Cardiac septum (tissue), 1 donor: ENCODE measurements at places on chromosomes 7 and 10. TPM values are rescaled to one million over a fixed set of nuclear protein-coding genes. Genes with fewer than 3 reads are reported as not detected.

GRCh38 chr10:29658984-29659965 is 24.5 kb upstream of the SVIL start:
- no peak for DNase-seq

The ITPRID1 gene
- not detected for total RNA-seq

GRCh38 chr10:52908478-52908877 is 135.9 kb upstream of the MBL2 start:
- DNase-seq: no peak

- DNase-seq: no peak
Observed at GRCh38 chr7:135664046-135664589, 1.8 kb downstream of the STMP1 start.

- DNase-seq: no peak
Observed at GRCh38 chr7:83976302-83976701, 218.3 kb downstream of the SEMA3A start.

The PIP gene
- total RNA-seq: not detected

- DNase-seq: no peak
Observed at GRCh38 chr10:103467406-103467805, 8.7 kb upstream of the CALHM1 start.

GRCh38 chr7:95766657-95767056 is 5.7 kb upstream of the DYNC1I1 start:
- DNase-seq: no peak

The SP4 gene
- 6.1 TPM for total RNA-seq

DNA sequence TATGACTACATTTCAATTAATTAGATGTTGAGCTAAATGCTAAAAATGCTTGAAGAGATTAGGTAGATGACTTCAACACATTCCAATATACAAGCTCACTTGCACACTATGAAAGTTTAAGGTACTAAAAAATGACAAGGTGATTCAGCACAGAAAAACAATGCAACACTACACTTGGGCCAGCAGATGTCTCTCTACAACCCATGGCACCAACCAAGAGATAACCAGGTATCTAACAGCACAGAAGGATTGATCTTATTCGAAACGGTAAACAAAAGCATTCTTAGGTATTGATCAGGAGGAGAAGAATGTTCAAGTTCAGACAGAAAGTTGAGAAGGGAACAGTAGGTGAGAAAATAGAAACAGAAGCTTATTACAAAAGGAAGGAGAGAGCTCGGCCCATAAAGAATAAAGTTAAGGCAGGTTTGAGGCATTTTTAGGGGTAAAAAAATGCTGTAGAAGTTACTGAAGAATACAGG is 248.2 kb upstream of the KLF14 start:
- DNase-seq: no peak

DNA sequence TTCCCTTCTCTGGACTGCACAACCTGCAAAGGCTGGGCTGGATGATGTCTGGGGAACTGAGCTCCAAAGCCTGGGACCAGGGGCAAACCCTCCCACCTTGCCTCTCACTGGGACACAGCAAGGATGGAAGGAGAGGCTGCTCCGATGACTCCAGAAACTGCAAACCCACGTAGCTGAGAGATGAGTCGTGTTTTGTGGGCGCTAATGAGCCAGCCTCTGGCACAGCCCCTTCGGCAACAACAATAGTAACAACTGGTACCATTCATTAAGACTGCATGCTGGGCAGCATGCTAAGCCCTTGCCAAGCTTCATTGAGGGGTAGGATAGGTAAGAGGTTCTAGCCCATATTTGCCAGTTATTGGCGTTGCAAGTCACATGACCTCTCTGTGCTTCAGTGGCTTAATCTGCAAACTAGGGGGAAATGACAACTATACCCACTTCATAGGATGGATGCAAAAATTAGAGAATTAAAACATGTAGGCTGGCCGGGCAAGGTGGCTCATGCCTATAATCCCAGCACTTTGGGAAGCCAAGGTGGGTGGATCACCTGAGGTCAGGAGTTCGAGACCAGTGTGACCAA is 145.9 kb downstream of the SH3PXD2A start:
- no peak for DNase-seq

- DNase-seq: no peak
Observed at GRCh38 chr7:137633133-137633532, 213.6 kb downstream of the DGKI start.

The ZPBP gene
- total RNA-seq: not detected

DNA sequence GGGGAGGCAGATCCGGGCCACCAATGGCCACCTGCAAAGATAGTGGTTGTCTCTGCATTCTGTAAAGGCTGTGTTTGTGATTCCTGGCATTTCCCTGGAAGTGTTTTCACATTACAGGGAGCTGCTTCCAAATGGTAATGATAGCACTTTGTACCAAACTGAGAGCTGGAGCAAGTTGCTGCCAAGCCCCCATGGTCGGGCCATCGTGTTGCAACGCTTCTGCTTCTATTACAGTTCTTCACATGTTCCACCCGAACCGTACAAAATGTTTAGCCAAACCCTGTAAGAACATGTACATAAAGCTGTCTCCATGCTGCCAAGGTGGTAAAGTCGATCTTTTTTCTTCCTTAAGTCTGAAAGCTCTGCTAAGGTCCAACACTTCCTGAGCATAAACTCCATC is 397.7 kb upstream of the NFE2L3 start:
- DNase-seq: no peak

DNA sequence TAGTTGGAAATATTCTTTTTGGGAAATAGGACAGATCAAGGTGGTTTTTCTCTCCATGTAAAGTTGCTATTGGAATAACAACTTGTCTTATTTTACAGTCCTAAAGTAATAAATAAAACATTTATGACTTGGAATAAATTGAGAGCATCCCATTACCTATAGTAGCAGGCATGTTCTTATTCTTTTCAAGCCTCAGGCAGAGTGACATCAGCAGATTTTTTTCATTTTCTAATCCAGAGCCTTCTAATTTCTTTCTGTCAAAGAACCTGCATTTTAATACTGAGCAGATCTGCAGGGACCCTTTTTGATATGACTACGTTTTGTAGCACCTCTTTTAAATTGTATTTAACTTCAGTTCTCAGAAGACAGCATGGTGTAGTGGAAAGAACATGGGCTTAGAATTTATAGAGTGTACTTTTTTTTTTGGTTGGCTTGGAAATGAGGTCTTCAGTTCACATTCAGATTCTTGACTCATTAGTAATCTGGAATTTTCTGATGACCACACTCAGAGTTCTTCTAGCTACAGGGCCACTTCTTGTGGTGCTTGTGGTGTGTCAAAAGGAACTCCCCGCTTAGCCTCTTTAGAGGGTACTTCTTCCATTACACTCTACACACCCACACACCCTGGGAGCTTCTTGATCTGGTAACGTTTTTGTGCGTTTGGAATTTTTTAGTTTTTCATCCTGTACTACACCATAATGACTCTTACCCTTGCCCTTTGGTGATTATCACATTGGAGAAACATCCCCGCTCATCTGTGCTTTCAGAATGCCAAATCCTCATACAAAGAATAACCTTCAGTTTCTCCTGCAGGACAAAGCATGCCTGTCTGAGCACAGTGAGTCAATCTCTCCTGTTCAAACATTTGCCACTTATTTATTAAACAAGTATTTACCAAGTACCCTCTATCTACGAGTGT is 34.6 kb downstream of the AGK start:
- no peak for DNase-seq

GRCh38 chr7:151059367-151060112 is at the start of gene SLC4A2:
Gene SLC4A2, plus strand, starts transcription at chr7:151059589. Its CDS starts 2,399 bp downstream, at chr7:151061988.
- DNase-seq: peak; percentile 89

GRCh38 chr10:99858849-99859248 is 76.4 kb downstream of the ABCC2 start:
- DNase-seq: no peak

The URGCP gene
- total RNA-seq: 40.0 TPM

The EFCAB10 gene
- total RNA-seq: not detected

The ACSL5 gene
- 5.1 TPM for total RNA-seq

GRCh38 chr7:19000410-19000809 is 117.0 kb downstream of the TWIST1 start:
- no peak for DNase-seq

The ANXA8L1 gene
- not detected for total RNA-seq

- DNase-seq: no peak
Observed at GRCh38 chr10:66931340-66931948, 5.6 kb downstream of the LRRTM3 start.

The NODAL gene
- total RNA-seq: 0.38 TPM

The ANKRD61 gene
- total RNA-seq: not detected

DNA sequence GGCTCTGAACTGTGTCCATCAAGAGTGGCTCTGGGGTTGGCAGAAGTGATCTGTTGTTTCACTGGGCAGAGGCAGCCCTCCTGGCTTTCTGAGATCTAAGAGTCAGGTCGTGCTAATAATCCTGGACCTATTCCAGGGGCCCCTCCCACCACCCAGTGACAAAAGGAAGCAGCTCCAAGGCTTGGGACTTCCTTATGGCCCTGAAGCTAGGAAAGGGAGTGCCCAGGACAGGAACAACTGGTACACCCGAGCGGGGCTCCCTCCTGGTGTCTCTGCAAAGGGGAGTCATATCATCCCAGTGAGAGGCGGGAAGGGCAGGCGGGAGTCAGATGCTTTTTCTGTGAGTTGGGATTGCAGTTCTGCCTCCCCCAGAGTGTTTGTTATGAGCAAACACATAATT is 32.3 kb downstream of the RPS24 start:
- no peak for DNase-seq

The IGFBP3 gene
- 98.7 TPM for total RNA-seq
